ENCODE measurements at places on chromosomes 5 and 9. TPM values are rescaled to one million over a fixed set of nuclear protein-coding genes. Genes with fewer than 3 reads are reported as not detected.

PCDHGA7 gene
- total RNA-seq, result 0.21 TPM

TNIP1 gene
- total RNA-seq, result 73.5 TPM

RELL2 gene
- 4.3 TPM for total RNA-seq

ZNF608 gene
- 13.3 TPM for total RNA-seq

FOXD4L6 gene
- total RNA-seq, result not detected

PCDHA7 gene
- 0.48 TPM for total RNA-seq

ODF2 gene
- total RNA-seq, result 11.9 TPM

SELENOP gene
- 8.1 TPM for total RNA-seq

SEMA6A gene
- 7.2 TPM for total RNA-seq

SHISAL2B gene
- not detected for total RNA-seq

IL5 gene
- total RNA-seq, result not detected

All from tracheal epithelial cell (primary cell).